ENCODE measurements at places on chromosomes 5 and 9.

DNA sequence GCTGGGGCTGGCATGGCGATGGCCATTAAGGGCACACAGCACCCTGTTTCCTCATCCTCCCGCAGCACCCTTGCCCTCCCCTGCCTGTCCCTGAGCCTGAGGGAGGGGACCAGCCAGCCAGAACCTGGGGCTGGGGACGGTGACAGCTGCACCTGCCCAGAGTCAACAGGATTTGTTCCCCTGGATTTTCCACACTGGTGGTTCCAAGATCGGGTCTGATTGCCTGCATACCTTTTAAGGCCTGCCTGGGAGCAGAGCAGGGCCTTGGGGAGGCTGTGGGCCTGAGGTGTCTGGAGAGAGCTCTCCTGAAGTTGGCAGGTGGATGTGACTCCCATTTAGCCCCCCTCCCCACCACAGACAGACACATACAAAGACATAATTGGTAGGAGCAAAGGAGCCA lies 61.0 kb upstream of the C5orf58 start:
- no peaks in the 10 kb centered on the region for H3K36me3 ChIP-seq
- H3K4me1 ChIP-seq: 0 out of 2 replicates have a peak, but pooled peaks cover 3% of the 10 kb centered on the region
- H3K4me3 ChIP-seq: no peak overlapping the region
- no peak overlapping the region for H3K27ac ChIP-seq
- no peaks in the 10 kb centered on the region for H3K27me3 ChIP-seq

- no peaks in the 10 kb centered on the region for H3K27me3 ChIP-seq
- H3K36me3 ChIP-seq: no peaks in the 10 kb centered on the region
- H3K4me3 ChIP-seq: peak overlapping the region; percentile 14
- peak overlapping the region; percentile 48 for H3K27ac ChIP-seq
Measured at GRCh38 chr9:89442501-89442978, 55.4 kb downstream of the SEMA4D start.

DNA sequence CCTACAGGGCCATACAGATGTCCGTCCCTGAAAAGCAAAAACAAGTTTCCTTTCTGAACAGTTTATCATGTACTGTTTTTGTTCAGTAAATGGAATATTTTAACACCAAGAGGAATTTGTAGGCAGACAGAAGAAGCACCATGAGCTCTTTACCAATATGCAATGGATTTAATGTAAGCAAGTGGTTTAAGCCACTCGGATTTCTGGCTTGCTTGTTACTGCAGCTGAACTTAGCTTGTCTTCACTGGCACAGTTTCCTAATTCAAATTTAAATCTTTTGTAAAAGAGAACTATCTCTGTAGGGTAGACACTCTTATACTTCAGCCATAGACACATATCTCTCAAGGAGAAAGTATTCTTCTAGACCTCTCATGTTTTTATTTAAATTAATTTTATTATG lies 12.7 kb upstream of the EBF1 start:
- no peaks in the 10 kb centered on the region for H3K36me3 ChIP-seq
- no peak overlapping the region for H3K27ac ChIP-seq
- H3K4me1 ChIP-seq: no peaks in the 10 kb centered on the region
- DNase-seq: no peak
- no peaks in the 10 kb centered on the region for H3K27me3 ChIP-seq
- no peak overlapping the region for H3K4me3 ChIP-seq

DNA sequence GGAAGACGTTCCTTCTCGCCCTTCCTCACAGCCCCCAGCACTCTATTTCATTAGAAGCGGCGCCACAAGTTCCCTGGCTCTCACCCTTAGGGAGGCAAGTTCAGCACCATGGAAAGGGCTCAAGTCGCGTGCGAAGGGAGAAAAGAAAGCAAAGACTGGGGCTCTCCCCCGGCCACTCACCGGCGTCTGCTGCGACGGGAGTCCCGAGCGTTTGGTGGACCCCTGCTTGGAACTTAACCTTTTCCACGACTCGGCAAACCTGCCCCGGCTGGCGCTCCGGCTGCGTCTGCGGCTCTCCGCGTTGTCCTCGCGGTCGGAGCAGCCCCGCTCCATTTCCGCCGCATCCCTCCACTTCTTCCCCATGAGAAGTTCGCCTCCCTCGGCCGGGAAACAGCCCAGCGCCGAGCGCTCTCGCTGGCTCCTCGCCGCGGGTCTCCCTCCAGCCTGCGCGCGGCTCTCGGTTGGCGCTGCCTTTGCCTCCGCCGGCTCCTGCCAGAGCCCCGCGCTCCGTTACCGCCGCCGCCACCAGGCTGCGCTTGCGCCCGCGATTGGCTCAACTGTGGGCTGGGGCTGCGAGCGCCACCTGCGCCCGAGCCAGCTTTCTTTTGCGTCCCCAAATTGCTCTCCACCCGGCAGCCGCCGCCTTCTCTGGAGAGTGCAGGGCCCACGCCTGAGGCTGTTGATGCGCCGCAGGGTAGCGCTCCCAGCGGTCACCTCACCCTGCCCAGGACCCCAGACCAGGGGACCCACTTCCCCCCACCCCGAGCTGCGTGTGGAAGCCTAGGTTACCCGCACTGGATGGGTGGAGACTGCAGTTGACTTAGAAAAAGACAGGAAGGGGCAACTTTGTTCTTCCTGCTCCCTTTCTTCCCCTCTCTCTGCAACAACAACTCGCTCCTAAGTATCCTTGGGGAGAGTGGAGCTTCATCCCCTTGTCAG lies 321.6 kb downstream of the CEMIP2 start:
- no peaks in the 10 kb centered on the region for H3K36me3 ChIP-seq
- H3K27me3 ChIP-seq: no peaks in the 10 kb centered on the region
- H3K4me1 ChIP-seq: no peaks in the 10 kb centered on the region

DNA sequence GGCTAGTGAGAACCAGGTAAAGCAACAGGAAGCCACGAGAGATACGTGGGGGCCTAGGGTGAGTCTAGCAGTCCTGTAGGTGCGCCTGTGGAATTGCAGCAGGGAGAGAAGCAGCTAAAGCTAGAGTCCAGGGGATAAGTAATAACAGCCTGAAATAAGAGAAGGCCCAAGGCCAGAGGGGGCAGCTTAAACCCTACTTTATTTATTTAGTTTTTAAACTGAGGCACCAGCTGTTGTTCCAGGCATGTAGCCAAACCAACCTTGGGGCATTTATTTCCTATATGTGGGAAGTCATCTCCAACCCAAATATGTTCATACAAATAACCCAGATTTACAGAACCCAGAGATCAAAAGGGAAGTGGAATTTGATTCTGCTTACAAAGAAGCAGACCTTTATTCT lies 93.5 kb downstream of the GLDC start:
- no peaks in the 10 kb centered on the region for H3K36me3 ChIP-seq
- no peaks in the 10 kb centered on the region for H3K27me3 ChIP-seq
- no peak overlapping the region for H3K4me3 ChIP-seq
- no peak overlapping the region for H3K27ac ChIP-seq
- DNase-seq: no peak

GRCh38 chr9:29126783-29127182 lies 1553.5 kb upstream of the C9orf72 start:
- no peaks in the 10 kb centered on the region for H3K36me3 ChIP-seq
- DNase-seq: no peak
- no peaks in the 10 kb centered on the region for H3K4me1 ChIP-seq
- no peak overlapping the region for H3K27ac ChIP-seq
- H3K27me3 ChIP-seq: no peaks in the 10 kb centered on the region

DNA sequence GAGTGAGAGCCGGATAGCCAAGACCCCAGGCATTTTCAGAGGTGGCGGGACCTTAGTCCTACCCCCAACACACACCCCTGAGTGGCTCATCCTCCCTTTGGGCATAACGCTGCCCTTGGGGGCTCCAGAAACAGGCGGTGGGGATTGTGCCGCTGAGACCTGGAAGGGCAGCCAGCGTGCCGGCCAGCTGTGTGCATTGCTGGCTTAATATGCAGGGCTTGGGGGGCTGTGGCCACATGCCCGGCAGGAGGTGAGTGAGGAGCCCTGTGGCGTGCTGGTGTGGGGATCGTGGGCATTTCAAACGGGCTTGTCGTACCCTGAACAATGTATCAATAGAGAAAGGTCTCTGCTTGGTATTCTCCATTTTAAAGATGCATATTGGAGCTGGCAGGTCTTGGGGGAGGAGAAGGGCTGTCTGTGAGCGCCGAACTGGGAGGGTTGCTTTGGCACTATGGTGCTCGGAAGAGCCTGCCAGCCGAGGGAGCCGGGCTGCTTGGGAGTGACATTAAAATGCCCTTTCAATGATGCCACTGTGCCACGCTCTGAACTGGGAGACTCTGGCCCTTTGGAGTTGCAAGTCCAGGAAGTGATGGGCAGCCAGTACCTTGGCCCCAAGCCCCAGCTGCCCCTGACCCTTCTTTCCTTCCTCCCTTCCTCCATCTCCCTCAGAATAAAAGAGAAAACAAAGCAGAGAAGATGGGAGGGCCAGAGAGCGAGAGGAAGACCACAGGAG lies 11.2 kb upstream of the OLFM1 start:
- peaks cover 76% of the 10 kb centered on the region for H3K27me3 ChIP-seq
- H3K4me1 ChIP-seq: no peaks in the 10 kb centered on the region
- no peak overlapping the region for H3K4me3 ChIP-seq
- DNase-seq: no peak

DNA sequence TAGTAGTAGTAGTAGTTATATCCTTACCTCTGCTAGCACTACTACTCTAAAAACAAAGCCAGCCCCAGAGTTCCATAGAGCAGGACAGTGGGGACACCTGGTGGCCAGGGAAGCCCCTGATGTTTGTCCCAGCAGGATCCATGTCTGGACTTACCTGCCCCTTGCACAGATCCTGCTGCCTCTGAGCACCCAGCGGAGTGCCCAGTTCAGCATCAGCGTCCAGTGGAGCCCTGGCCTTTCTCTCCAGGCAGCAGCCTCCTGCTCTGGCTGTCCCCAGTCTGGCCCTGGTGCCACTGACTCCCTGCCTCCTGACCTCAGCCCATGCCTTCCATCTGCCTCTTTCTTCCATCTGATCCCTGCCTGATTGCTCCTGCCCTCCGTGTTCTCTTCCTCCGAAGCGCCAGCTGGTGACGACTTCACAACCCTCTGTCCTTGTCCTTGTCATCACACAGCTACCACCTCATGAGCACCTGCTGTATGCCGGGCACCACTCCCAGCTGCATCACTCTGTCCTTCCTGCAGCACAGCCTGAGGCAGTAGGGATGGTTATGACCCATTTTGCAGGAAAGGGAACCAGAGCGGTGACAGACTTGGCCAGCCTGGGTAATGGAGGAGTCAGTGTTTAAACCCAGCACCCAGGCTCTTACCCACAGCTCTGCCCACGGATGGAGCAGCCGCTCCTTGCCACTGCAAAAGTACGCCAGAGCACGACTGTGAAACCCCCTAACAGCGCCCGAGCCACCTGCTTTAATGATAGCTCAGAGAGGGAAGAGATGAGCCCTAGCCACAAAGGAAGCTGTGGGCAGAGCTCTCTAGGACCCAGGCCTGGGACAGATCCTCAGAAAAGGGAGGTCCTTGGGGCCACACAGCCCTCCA lies 11.5 kb downstream of the SARDH start:
- H3K4me1 ChIP-seq: no peaks in the 10 kb centered on the region
- no peak for DNase-seq
- peaks cover 97% of the 10 kb centered on the region for H3K27me3 ChIP-seq
- H3K36me3 ChIP-seq: no peaks in the 10 kb centered on the region

DNA sequence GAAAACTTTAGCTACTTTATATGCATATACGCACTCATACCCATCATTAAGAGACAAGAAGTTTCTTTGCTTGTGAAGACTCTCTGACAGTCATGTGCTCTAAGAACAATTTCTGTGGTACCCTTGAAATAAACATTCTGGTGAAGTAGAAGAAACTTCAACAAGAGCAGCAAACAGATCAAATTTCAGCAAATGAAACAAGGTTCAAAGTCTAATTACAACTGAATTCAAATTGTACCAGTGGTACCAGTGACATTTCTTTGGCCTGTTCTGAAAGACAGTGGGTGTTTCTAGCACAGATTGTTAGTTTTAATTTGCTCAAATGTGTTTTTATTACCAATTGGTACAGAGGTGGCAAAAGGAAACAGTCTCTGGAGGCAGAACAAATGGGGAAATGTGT lies 391.0 kb downstream of the CHSY3 start:
- H3K4me3 ChIP-seq: no peak overlapping the region
- H3K27ac ChIP-seq: no peak overlapping the region
- H3K27me3 ChIP-seq: no peaks in the 10 kb centered on the region
- DNase-seq: no peak
- H3K4me1 ChIP-seq: no peaks in the 10 kb centered on the region

DNA sequence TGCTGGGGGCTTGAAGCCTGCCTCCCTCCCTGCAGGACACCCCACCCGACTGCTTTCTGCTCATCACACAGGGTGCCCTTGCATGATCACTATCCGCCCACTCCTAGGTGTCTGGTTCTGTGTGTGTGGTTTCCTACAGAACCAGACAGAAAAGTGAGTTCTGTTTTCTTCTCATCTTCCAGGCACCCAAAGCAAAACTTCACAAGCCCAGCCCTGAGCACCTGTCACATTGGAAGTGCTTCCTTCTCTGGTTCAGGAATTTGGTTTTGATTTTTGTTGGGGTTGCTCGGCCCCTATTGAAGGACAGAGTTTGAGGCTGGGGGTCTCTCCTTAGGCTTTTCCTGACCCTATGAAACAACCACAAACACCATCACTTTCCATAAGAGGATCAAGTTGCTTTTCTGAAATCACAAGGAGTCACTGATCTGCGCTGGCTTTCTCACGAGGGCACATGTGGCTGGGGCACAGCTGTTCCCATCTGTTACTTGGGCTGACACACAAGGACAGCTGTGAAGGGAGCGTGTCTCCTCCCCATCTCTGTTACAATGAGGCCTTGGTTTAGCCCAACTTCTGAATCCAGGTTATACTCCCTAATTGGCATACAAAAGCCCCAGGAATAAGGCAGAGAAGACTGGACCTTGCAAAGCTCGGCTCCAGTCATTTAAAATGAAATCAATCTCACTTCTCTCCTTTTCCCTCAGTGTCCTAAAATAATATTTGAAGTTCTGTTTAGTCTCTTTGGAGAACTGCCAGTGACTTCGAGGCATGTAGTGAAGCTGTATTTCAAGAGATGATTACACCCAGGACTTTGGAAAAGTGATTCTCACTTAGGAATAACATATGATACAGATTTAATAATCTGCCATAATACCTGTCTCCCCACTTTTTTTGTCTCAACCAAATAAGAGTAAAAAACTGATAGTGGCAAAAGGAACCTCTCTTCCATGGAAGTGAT lies 213.1 kb upstream of the GAS1 start:
- no peak for DNase-seq
- H3K27ac ChIP-seq: no peak overlapping the region
- H3K4me1 ChIP-seq: no peaks in the 10 kb centered on the region

GRCh38 chr5:172695232-172696054 lies 54.4 kb downstream of the NEURL1B start:
- H3K27me3 ChIP-seq: peaks cover 11% of the 10 kb centered on the region
- no peak for DNase-seq
- no peak overlapping the region for H3K27ac ChIP-seq
- no peaks in the 10 kb centered on the region for H3K36me3 ChIP-seq
- H3K4me3 ChIP-seq: no peak overlapping the region

GRCh38 chr5:166980666-166981065 lies 1310.8 kb upstream of the WWC1 start:
- no peaks in the 10 kb centered on the region for H3K4me1 ChIP-seq
- H3K27ac ChIP-seq: no peak overlapping the region
- no peak for DNase-seq
- H3K4me3 ChIP-seq: no peak overlapping the region
- H3K36me3 ChIP-seq: no peaks in the 10 kb centered on the region
- no peaks in the 10 kb centered on the region for H3K27me3 ChIP-seq

GRCh38 chr5:142896325-142897007 lies 126.3 kb downstream of the ARHGAP26 start:
- H3K27me3 ChIP-seq: no peaks in the 10 kb centered on the region
- H3K36me3 ChIP-seq: no peaks in the 10 kb centered on the region
- no peak overlapping the region for H3K27ac ChIP-seq
- no peaks in the 10 kb centered on the region for H3K4me1 ChIP-seq

GRCh38 chr9:130242270-130243014 lies 23.1 kb upstream of the HMCN2 start:
- H3K27me3 ChIP-seq: peaks cover 57% of the 10 kb centered on the region
- H3K4me3 ChIP-seq: no peak overlapping the region
- no peaks in the 10 kb centered on the region for H3K36me3 ChIP-seq
- H3K27ac ChIP-seq: no peak overlapping the region
- DNase-seq: no peak
